ENCODE measurements at places on chromosomes 13 and 19.

- no peak for DNase-seq
Observed at GRCh38 chr13:113406321-113407102, 42.6 kb upstream of the GRTP1 start.

- DNase-seq: no peak
Observed at GRCh38 chr13:59266478-59267063, 897.2 kb downstream of the DIAPH3 start.

- no peak for DNase-seq
Observed at GRCh38 chr13:77580748-77581147, 45.2 kb downstream of the SCEL start.

DNA sequence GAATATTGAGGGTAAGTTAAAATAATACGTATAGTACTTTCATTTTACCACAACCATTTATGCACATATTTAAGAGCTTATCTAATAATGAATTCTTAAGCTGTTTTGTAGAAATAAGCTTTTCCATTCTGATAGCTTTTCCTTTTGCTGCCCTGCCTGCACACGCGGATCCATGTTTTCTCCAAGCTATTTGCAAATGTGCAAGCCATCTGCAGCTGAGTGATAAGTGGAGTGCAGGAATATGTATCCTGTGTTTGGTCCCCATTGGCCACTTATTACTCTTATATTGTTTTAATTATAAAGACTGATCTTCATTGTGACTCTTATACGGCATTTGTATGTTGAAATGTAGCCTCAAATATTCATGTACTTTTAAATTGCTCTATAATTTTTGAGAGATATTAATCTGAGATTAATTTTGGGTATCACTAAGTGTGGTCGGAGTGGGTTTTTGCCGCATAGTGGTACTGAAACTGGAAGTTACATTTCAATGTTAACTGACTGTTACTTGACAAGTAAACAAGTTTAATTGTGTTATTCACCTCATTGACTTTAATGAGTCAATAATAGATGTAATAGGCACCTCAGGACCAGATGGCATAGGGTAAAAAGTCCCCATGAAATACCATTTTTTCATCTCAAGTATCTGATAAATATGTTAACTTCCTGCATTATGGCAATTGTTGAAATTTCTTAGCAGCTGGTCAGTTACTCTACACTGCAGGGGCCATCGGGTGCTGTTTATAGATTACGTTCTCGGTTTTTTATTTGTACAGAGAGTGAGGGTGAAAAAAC lies 1567.4 kb downstream of the EFNB2 start:
- no peak for DNase-seq

DNA sequence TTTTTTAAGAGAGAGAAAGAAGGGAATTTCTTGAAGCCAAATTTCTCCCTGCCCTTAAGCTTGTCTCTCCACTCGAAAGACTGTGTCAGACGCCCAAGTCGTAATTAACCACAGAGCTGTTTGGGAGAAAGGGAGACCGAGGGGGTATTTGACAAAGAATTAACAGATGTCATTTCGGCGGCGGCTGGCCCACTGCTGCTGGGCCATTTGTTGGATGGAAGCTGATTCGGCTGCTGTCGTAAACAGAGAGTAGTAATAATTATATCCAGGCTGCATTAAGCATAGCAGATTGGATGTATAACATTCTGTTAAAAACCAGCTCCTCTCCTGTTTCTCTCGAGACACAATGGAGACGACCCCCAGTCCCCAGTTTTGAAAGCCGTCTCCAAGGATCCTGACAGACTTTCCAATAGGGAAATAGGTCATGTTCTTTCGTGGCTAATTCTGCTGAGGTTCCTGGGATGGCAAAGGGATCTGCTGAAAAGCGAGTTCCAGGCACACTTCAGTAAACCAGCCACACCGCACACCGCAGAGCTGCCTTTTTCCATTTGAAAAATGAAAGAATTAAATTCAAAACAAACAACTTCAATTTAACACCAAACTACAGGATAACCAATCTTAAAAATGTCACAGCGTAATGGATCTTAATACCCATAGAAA lies 71.5 kb downstream of the KCTD15 start:
- DNase-seq: no peak

GRCh38 chr19:29631450-29631849 lies 25.4 kb downstream of the POP4 start:
- DNase-seq: no peak

DNA sequence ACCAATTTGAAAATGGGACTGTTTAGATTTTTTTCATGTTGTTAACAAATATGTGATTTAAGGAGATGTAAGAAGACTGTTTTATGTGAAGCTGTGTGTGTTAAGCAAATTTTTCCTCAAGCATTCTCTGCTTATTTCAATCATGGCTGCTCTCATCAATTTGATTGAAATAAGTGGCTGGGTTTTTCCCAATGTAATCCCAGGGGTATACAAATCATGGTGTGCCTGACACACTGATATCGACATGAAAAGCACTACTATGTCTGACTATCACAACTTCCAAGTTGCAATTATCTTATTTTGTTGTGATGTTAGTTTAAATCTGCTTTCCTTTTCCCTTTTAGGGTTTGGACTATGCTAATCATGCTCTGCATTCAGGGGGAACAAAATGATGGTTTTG lies 283.7 kb downstream of the HS6ST3 start:
- DNase-seq: no peak
